ENCODE measurements at places on chromosomes 12 and 14.
A peak's percentile ranks its signal among the peaks of the same experiment; 100 is the strongest.

DNA sequence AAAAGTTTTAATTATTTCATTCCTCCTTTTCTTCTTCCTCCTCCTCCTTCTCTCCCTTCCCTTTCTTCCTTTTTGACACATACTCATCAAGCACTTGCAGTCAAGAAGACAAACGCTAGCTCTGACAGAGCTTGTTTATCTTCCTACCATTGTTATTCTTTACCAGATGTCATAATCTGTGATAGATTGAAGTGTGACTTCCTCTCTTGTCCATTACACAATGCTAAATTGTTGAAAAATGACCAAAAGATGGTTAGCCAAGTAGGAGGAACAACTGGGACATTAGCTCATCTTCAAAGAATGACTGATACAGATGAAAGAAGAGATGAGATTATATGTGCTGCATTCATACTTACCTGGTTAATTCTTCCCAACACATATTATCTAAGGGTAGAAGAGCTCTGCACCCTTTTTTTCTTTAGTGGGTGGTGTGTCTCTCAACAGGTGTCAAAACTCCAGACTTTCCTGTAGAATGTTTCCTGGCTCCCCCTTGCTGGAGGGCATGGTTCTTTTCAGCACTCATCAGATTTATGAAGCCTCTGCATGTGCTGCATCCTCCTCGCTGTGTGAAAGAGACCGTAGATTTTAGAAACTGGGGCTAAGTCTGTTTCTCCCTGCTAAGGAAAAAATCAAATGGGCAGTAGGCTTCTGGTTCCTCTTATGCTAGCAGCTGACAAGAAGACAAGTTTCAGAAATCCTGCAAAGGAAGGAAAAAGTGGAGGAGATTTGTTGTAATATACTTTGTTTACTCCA is 147.1 kb downstream of the TMX1 start:
- DNase-seq = no peak

- DNase-seq = no peak
Measured at GRCh38 chr12:52727037-52727436, 23.7 kb upstream of the KRT77 start.

- no peak for DNase-seq
Measured at GRCh38 chr12:96247563-96247962, 53.4 kb downstream of the ELK3 start.

GRCh38 chr14:89953602-89954001 is 928 bp downstream of the EFCAB11 start:
- DNase-seq = no peak

DNA sequence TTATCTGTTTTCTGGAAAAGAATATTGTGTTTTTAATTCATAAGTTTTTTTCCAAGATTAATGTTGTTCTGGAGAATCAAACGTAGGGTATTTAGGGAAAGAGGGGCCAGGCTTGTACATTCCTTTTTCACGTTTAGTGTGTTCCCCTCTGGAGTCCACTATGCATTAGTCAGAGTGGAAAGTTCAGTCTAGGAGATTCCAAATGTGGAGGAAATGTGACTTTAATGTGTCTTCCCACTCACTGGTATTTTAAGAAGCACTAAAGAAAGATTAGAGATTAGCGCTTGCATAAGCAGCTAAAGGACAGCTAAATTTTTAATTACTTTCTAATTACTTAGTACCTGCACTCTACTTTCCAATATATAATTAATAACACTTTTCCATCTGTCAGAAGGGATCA is 4.4 kb upstream of the PDE6H start:
- no peak for DNase-seq

DNA sequence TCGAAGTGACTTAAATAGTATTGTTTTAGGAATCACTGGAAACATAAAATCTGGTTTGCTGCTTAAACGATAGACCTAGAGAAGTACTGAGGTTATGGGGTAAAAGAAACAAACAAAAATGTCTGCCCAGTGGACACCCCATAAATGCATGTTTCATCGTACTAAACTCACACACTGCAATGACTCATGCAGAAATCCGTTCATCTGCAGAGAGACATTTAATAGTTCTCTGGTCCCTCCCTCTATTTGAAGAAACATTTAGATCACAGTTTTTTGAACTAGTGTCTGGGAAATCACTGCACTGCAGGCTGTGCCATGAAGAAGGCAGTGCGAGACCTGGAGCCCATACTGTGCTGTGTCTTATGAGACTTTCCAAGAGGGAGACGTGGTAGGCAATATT is 25.5 kb downstream of the SLC17A8 start:
- no peak for DNase-seq

DNA sequence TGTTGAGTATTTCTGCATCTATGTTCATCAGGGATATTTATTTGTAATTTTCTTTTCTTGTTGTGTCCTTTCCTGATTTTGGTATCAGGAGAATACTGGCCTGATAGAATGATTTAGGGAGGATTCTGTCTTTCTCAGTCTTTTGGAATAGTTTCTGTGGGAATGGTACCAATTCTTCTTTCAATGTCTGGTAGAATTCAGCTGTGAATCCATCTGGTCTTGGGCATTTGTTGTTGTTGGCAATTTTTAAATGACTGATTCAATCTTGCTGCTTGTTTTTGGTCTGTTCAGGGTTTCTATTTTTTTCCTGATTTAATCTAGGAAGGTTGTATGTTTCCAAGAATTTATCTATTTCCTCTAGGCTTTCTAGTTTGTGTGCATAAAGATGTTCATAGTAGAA is 170.9 kb upstream of the PDE3A start:
- no peak for DNase-seq

- no peak for DNase-seq
Measured at GRCh38 chr14:31326111-31326510, 94.2 kb downstream of the HEATR5A start.

DNA sequence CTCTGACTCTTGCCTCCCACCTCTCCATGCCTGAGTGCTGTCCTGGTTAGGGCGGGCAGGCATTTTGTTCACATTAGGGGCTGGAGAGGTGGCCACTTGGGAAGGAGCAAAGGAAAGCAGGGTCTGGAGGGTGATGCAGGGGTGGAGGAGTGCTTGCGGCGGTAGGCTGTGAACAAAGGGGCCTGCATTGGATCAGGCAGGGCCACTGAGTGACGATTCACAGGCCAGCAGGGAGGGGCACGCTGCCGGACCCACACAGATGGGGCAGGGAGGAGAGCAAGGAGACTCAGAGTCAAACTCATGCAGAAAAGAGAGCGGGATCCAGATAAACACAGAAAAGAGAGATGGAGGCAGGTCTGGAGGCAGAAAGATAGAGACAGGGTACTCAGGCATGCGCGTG is 58.4 kb upstream of the TBX3 start:
- no peak for DNase-seq

DNA sequence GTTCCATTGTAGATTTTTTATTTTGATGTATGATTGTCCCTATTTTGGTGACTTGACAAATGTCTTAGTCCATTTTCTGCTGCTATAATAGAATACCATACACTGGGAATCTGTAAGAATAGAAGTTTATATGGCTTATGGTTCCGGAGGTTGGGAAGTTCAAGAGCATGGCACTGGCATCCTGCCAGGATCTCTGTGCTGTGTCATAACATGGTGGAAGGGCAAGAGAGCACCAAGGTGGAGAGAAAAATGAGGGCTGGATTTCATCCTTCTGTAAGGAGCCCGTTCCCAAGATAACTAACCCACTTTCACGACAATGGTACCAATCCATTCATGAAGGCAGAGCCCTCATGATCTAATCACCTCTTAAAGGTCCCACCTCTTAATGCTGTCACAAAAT is 176.7 kb downstream of the TMEM132D start:
- DNase-seq = no peak

DNA sequence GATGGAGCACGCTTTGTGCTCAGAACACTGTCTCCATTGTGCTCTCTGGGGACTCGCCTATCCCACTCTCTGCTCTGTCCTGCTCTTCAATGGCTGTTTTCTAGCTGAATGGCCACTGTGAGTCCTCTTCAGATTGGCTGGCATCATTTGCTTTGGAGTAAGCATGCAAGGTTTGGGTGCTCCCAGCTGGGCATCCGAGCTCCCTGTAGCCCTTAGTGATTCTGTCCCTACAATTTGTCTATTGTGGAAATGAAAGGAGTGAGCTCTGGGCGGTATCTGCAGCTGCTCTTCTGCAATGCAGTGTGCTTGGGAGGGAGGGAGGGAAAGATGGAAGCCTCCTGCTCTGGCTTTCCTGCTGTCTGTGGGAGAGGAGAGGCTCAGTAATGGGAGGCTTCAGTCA is 84.8 kb downstream of the SMOC1 start:
- no peak for DNase-seq

DNA sequence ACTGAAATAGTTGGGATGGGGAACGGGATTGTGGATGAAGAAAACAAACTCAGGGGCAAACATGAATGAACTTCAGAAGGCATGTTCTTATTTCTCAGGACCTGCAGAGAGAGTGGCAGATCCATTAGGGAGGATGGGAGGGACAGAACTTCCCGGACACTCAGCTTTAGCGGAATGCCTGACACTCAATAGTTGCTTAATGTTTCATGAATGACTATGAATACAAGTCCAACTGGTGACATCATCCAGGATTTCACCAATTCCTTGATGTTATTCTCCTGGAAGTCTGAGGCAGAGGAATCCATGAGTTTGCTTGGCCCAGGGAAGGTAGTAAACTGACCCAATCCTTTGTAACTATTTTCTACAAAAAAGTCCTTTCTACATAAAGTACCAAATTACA is 37.8 kb upstream of the LRRC10 start:
- no peak for DNase-seq

- no peak for DNase-seq
Measured at GRCh38 chr14:32438517-32438916, 109.4 kb downstream of the AKAP6 start.

GRCh38 chr12:48767047-48767446 is 21.8 kb downstream of the ADCY6 start:
- no peak for DNase-seq

DNA sequence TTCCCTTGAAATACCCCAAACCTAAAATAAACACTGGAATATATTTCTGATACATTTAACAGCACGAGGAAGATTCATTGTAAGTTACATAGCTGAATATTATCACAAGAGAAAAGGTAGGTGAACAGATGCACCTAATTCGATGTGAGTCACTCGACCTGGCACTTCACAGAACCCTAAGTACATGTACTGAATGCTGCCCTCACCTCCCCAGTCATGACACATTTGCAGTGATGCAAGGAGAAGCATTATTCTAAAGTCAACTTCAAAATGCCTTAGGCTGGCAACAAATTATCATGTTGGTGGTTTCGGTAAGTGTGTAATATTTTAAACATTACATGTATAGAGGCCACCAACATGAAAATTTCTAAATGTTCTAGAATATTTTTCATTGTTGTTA is 35.2 kb upstream of the TMTC2 start:
- no peak for DNase-seq

DNA sequence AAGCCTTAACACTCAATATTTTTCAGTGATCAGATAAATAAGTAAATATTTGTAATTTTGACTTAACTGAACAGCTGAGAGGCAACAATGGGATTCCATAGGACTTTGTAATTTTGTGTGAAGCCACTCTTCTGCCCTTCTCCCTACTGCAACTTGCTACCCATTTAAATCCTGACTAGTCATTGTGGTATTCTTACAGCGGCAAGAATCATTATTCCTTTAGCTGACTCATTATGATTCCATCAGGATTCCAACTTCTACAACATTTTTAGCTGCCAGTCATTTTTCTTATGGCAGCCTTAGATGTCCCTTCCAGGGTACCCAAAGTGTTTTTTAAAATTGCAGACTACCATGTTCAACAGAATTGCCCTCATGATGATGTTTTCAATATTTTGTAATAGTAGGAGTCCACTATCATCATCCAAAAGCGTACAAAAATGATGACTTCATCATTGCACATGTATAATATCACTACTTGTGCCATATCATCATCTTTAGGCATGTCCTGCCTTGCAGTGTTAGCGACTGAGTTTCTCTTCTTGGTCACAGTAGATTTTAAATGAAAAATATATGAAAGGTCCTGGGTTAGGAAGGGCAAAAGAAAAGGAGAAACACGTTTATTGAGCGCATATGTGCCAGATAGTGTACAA is 5.1 kb upstream of the MAGOHB start:
- no peak for DNase-seq

- DNase-seq = no peak
Measured at GRCh38 chr14:91390165-91390778, 27.3 kb downstream of the CCDC88C start.

- no peak for DNase-seq
Measured at GRCh38 chr14:99664937-99665273, 19.2 kb upstream of the CYP46A1 start.

DNA sequence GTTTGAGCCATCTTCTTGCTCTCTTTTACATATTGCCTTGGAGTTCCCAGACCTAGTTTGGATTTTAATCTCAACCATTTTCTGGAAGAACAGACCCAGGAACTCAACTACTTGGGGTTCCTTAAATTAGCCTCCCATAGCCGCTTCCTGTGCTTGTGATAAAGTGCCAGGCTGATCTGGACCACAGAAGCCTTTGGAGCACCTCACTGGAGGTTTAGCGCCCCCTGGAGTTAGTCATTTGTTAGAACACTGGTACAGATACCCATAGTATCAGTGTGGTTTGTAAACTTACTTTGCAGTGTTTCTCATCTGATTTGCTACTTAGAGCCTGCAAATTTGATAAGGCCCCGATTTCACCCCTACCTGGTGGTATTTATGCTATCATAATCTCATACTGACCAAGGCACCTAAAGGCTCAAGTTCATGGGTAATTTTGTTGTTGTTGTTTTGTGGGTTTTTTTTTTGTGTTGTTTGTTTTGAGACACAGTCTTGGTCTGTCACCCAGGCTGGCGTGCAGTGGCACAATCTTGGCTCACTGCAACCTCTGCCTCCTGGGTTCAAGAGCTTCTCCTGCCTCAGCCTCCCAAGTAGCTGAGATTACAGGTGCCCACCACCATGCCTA is 3.7 kb downstream of the UNC119B start:
- DNase-seq = peak; percentile 51

DNA sequence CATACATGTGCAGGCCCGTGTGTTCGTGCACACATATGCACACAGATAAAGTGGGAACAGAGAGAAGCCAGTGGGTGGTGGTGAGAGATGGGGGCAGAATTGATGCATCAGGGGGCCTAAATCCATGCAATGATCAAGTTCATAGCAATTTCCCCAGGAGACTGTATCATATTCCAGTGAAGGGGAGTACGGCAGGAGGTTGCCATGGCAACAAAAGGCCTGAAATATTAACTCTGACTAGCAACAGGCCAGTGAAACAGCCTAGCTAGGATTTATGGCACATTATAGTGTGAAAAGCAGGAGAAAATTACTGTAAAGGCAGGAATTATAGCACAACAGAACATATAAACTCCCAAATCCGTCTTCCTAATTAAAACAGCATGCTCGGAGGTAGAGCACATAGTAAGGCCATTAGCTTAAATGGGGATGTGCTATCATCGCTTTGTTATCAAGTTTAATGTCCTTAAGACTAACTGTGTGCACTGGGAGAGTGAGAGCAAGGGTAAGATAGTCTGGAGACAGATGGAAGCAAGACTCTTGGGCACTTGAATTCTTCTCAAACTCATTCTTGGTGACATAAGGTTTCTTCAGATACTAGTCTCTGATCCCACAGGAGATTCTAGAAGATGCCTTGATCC is 806.3 kb downstream of the DIO2 start:
- DNase-seq = no peak

- no peak for DNase-seq
Measured at GRCh38 chr12:109968801-109969200, 27.4 kb downstream of the GIT2 start.

- DNase-seq = no peak
Measured at GRCh38 chr12:40208707-40209446, 15.9 kb upstream of the LRRK2 start.

- DNase-seq = no peak
Measured at GRCh38 chr12:79658221-79658620, 32.5 kb downstream of the PAWR start.

All from stimulated activated CD8-positive, alpha-beta memory T cell treated with anti-CD3 and anti-CD28 coated beads, Interleukin-7, amount 100 ng/mL, for 1 hour (primary cell).